ENCODE measurements at places on chromosomes 2 and 18. TPM values are rescaled to one million over a fixed set of nuclear protein-coding genes. Genes with fewer than 3 reads are reported as not detected.

GRCh38 chr2:223643309-223643708 lies 41.1 kb upstream of the SCG2 start:
- no peak for ATAC-seq

Gene RNU2-63P
- total RNA-seq = not detected

DNA sequence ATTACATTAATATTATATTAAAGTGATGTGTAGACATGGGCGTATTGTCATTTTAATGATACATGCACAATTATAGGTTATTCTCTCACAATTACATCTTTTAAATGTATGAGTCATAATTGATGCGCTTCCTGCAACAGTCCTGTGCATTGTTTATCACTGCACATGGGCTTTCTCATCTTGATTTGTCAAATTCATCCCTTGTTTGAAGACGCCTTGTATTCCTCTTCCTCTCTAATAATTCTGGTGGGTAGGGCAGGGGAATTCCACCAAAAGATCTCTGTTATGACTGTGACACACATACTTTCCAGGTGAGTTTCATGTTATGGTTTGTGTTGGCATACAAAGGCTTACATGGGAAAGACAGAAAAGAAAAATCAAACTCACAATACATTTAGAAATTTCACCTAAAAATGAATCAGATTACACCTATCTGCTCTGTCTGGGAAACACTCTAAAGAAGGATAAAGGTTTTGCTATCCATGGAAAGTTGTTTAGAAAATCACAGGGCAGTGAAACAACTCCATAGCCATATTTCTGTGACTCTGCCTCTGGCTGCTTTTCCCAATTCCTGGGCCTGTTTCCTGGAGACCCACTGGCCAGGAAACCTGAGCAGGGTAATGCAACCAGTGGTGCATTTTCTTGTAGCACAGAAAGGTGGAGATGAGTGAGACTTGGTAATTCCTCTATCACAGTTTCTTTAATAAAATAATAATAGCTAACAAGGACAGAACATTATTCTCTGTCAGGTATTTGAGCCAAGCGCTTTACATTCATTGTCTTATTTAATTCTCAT lies 13.2 kb downstream of the SLC9A2 start:
- no peak for ATAC-seq

Gene PSMA8
- not detected for total RNA-seq

DNA sequence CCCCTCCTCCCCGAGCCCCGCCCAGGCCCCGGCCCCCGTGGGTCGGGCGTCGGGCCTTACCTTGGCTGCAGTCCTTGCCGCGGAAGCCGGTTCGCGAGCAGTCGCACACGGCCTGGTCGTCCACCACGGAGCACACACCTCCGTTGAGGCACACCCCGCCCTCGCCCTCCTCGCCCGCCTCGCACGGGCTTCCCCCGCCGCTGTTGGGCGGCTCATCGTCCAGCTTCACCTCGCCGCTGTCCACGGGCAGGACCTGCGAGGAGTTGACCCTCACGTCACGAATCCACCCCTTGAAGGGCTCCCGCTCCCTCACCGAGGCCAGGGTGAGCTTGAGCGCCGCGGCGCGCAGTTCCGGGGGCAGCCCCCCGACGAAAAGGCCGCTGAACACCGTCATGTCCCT lies 4.5 kb downstream of the NRXN1 start:
- no peak for ATAC-seq

Gene TTN
- 12.8 TPM for total RNA-seq

GRCh38 chr18:50151926-50152325 lies 43.0 kb downstream of the MYO5B start:
- ATAC-seq = no peak

Gene PDE1A
- 10.7 TPM for total RNA-seq

DNA sequence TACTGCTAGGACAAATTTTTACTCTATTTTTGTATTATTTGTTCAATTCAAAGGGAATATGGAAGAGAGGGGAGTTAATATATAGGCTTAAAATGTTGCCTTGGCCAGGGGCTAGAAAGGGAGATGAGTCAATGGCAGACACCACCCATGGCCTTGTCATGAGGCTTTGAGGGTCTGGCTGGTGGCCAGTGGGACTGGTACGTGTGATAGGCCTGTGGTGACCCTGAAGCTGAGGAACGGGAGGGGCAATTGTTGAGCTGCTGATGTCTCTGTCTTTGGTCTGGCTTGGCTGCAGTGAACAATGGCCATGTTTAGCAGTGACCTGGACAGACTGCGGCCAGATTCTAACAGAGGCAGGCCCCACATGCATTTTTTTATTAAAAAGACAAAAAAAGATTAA lies 18.5 kb downstream of the GKN1 start:
- ATAC-seq = no peak

Gene GCG
- total RNA-seq = not detected

GRCh38 chr2:38262069-38262871 lies 114.8 kb downstream of the ATL2 start:
- no peak for ATAC-seq

DNA sequence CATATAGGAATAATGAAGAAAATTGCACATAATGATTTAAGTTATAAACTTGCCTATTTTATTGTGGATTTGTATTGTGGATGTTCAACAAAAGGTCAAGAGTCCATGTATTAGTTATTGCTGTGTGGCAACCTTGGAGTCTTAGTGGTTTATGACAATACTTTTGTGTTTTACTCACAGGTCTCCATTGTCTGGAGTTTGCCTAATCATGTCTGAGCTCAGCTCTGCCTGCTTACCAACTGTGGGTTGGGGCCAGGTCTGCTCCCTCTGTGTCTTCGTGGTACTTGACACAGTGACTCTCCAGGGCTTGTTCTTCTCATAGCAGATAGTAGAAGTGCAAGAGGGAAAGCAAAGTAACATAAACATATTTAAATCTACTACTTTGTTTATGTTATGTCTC lies 382.5 kb downstream of the CBLN2 start:
- ATAC-seq = no peak

DNA sequence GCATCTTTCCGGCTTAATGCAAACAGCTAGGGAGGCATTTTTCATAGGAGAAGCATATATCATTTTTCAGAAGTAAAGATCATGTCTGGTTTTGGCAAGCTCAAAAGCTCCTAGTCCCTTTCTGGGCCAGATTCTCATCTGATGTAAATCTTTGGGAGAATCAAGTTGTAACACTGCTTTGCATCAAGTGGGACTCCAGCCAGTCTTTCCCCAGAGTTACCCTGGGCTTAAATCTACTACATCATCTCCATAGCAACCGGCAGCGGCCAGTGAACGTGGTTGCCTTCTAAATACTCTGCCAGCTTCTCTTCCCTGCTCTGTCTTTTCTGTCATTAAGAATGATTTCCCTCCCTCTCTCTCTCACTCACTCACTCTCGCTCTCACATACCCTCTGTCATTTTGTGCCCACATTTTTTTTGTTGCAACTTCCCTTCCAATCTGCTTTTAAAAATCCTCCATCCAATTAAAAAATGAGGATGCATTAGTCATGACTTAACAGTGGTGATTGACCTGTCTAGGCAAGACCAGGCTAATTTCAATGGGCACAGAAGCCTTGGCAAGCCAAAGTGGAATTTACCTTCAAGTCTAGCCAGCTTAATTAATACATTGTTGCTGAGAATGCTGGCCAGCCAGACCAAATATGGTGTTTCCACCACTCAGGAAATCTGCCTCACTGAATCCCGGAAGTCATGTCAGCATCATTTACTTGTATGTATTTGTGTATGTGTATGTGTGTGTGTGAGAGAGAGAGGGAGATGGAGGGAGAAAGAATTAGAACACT lies 93.0 kb downstream of the NRP2 start:
- no peak for ATAC-seq

Gene CHRND
- not detected for total RNA-seq

- no peak for ATAC-seq
Measured at GRCh38 chr18:8212896-8213780, 396.1 kb upstream of the RAB12 start.

DNA sequence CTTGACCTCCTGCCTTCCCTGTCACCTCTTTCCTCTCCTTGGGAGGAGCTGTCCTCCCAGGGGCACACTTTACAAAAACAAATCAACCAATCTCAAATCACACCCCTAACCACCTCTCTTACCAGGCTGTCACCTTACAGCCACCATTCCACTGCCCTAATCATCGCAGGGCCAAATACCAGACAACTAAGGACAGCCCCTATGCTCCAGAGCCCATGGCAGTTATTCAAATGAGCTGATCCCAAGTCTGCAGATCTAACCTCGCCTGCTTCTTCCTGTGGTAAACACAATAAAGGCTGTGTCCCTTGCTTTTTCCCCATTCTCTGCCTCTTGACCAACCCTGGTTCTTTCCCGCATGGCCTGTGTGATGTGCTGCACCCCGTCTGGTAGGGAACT lies 154.2 kb upstream of the CNTNAP5 start:
- ATAC-seq = no peak

Gene HOXD3
- total RNA-seq = 1.8 TPM

Gene FRZB
- total RNA-seq = 8.5 TPM

- no peak for ATAC-seq
Measured at GRCh38 chr2:45980161-45980865, 316.9 kb upstream of the EPAS1 start.

DNA sequence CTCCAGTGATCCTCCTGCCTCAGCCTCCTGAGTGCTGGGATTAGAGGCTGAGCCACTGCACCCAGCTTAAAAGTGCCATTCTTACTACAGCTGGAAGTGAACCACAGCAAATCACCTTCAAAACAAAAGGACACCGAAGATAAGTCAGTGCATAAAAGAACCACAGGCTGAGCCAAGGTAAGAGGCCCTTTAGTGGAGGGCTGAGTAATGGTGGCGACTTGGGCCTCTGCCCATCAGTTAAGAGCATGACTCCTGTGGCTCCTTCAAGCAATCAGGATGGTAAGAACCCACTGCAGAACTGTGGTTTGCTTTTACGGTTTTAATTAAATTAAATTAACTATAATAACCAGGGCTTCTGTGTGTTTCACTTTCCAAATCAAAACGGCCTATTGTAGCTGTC lies 75.1 kb downstream of the CTAGE1 start:
- ATAC-seq = no peak

DNA sequence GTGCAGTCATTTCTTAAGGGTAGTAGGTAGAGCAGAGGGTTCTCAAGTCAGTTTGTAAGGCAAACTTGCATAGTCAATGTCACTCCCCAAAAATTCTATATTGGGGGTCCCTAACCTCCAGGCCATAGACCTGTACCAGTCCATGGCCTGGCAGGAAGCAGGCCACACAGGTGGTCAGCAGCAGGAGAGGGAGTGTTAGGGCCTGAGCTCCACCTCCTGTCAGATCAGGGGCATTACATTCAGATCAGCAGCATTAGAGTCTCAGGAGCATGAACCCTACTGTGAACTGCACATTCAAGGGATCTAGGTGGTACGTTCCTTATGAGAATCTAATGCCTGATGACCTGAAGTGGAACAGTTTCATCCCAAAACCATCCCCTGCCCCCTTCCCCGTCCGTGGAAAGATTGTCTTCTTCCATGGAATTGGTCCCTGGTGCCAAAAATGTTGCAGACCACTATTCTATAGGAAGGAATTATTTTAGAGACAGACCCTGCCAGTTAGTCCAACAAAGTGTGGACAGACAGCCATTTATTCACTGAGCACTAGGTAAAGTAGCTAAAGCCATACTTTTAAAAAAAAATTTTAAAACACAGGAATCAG lies 6.7 kb downstream of the COA5 start:
- peak; percentile 48 for ATAC-seq

- ATAC-seq = no peak
Measured at GRCh38 chr2:231341100-231341499, 54.4 kb upstream of the B3GNT7 start.

GRCh38 chr2:217061916-217062505 lies 202.1 kb upstream of the TNP1 start:
- no peak for ATAC-seq

DNA sequence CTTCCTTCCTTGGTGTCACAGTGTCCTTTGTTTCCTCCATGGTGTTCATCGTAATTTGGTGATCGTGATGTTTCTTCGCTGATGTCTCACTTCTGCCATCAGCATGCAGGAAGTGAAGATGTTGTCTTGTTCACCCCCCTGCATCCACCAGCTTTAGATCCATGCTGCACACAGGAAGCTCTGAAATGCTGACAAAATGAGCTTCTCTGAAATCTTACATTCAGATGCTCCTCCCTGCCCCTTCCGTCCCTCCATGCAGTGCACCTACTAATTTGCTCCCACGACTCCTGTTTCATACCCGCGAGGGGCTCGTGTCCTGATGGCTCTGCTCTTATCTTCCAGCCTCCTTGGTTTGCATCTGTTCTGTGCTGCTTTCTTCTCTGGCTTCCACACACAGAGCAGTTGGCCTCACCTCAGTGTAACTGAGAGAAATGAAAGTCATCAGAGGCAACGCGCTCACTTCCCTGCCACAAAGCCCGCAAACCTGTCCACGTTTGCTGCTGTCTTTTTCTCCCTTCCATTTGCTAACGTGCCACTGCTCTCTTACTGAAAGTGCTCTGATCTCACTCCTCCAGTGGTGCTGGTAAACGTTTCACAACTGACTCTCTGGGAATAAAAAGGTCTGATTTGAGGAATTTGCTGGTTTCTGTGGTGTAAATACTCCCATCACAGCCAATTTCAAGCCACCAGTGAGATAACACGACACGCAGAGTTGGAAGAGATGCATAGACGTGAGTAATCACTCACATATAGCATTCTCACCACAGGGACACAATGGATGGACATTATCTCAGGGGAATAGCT lies 41.0 kb upstream of the MGAT4A start:
- ATAC-seq = no peak

DNA sequence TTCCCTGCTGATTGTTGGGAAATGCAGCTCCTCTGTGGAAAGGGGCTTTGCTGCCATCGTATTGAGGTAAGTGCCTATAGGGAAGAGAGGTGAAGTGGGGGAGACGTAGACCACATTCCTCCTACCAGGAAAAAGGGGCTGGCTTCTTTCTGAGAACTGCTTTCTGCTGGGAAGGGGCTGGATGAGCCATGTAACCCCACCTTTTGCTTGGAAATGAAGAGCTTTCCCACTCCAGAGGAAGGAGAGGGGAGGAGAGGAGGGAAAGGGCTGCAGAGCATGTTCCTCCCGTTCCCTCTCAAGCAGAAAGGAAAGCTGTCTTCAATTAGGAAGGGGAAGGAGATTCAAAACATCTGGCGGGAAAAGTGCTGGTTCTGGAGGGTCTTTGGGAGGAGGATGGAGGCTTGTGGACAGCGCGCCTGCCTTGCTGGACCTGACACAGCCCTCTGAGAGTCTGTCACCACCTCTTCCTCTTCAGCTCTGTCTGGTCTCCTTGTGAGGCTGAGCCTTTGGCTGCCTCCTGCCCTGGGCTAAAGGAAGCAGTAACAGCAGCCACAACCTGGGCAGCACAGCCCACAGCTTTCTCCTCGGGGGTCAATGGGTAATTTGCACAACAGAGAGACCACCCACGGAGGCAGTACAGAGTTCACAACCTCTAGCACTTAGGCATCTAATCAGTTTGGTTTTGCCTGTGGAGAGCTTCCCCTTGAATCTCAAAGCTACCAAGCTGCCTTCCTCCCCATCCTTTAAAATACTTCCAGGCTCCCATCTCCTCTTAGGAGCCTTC lies 410.0 kb upstream of the TNP1 start:
- no peak for ATAC-seq

DNA sequence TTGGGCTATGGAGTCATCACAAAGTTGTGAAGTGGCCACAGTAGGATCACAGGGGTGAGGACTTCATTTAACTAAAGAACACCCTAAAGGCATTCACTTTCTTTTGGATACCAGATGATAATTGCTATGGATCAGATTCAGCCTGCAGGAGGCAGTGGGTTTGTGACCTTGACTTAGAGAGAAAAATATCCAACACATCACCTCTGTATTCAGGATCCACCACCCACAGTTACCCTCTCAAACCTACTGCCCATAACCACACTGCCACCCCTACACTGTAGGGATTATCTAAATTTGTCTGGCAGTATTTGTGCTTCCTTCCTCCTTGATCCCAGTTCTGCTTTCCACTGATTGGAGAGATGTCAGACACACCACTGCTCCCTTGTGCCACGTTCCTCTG lies 269.4 kb downstream of the MYCN start:
- no peak for ATAC-seq

- ATAC-seq = no peak
Measured at GRCh38 chr2:11753452-11753885, 7.0 kb downstream of the LPIN1 start.

All from gastroesophageal sphincter (tissue), 4 donors.